Neural crest cell (in vitro differentiated cells): ENCODE measurements at places on chromosomes 6 and 20. TPM values are rescaled to one million over a fixed set of nuclear protein-coding genes. Genes with fewer than 3 reads are reported as not detected.

NKX2-2 gene
- total RNA-seq = not detected in 2 replicates

BHLHE23 gene
- not detected in 2 replicates for total RNA-seq

LY6G6F gene
- not detected in 2 replicates for total RNA-seq

FAM184A gene
- 7.6 and 7.8 TPM in 2 replicates for total RNA-seq

ABHD16B gene
- not detected in 2 replicates for total RNA-seq

WFDC12 gene
- total RNA-seq = not detected in 2 replicates

NNAT gene
- 113 and 119 TPM in 2 replicates for total RNA-seq

CBLN4 gene
- total RNA-seq = not detected in 2 replicates

ERGIC3 gene
- total RNA-seq = 250 and 267 TPM in 2 replicates

EEF1A2 gene
- 4.5 and 4.6 TPM in 2 replicates for total RNA-seq

RIMS4 gene
- 4.1 and 6.1 TPM in 2 replicates for total RNA-seq

PPP1R3G gene
- 0.05 and 0.07 TPM in 2 replicates for total RNA-seq

TAAR8 gene
- total RNA-seq = not detected in 2 replicates

DLL1 gene
- total RNA-seq = 53.9 and 59.8 TPM in 2 replicates

FKBP5 gene
- total RNA-seq = 39.6 and 40.4 TPM in 2 replicates

TRAPPC3L gene
- total RNA-seq = not detected in 2 replicates

RSPH9 gene
- 0.57 and 0.63 TPM in 2 replicates for total RNA-seq

COL9A3 gene
- total RNA-seq = 3.8 and 4.6 TPM in 2 replicates

PRRT1 gene
- 3.1 and 4.1 TPM in 2 replicates for total RNA-seq

TMEM244 gene
- not detected in 2 replicates for total RNA-seq

CAPN11 gene
- not detected in 2 replicates for total RNA-seq

BACH2 gene
- total RNA-seq = 13.1 and 13.5 TPM in 2 replicates

HEY2 gene
- total RNA-seq = 10.8 and 11.6 TPM in 2 replicates

NOTCH4 gene
- 5.6 and 6.3 TPM in 2 replicates for total RNA-seq
